Substantia nigra (tissue), 51 donors: ENCODE measurements at places on chromosomes 12 and 14.

GRCh38 chr12:13686260-13686659 lies 295.1 kb downstream of the GRIN2B start:
- DNase-seq: no peak

DNA sequence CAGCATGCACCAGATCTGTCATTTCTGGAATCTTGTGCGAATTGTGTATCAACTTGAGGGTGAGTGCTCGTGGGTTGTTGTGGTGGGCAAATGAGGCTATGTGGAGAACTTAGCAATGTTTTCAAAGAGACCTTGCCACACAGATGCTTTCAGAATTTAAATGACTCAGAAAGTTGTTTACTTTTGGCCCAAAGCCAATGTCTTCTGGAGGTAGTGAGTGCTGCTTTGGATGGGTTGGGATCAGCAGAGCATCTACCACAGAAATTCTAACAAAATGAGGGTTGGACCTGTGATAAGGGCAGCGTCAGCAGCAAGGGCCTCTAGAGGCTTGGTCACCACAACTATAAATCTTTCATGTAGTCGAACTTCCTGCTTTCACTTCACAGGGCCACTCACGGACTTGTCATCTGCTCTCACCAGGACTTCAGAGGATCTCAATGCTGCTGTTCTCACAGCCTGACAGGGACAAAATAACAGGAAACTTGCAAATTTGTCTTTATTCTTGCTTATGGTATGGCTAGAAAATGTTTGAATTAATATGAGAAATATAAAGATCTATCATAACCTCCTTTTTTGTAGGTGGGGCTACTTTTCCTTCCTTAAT lies 111.4 kb downstream of the DACT1 start:
- DNase-seq: no peak

DNA sequence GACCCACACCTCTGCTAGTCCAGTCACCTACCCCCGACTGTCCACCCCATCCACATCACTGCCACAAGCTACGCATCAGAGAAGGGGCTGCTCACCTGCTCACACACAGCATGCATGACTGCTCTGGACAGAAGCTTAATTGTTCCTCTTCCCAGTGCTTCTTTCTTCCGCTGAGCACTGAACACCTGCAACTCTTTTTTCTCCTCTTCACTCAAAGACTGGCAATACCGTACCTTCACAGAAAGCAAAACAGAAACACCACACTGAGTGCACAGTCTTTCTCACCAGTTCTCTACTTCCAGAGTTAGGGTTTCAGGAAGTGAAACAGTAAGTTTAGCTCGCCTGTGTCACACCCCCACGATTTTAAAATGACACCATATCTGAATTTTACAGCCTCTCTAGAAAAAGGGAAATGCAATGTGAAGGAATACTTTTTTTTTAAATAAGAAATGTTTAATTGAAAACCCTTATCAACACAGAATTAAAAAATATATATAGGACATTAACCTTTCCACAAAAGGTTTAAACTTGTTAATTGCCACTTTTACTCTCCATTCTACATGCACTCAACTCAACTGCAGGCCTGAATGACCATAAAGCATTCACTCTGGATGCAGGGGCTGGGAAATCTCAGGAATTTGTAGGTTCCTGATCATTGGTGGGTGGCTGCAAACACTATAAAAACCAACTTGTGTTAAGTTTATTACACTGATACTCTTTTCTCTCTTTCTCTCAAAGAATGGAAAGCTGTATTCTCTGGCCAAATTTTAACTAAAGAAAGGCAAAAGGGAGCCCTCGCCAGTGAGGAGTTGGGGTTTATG lies 120.0 kb downstream of the PRICKLE1 start:
- no peak for DNase-seq

- no peak for DNase-seq
Observed at GRCh38 chr12:18754124-18754707, 16.3 kb downstream of the CAPZA3 start.

- DNase-seq: no peak
Observed at GRCh38 chr12:12081836-12082497, 11.2 kb downstream of the BCL2L14 start.

GRCh38 chr14:24370748-24371147 lies 2.8 kb downstream of the NFATC4 start:
- DNase-seq: no peak

DNA sequence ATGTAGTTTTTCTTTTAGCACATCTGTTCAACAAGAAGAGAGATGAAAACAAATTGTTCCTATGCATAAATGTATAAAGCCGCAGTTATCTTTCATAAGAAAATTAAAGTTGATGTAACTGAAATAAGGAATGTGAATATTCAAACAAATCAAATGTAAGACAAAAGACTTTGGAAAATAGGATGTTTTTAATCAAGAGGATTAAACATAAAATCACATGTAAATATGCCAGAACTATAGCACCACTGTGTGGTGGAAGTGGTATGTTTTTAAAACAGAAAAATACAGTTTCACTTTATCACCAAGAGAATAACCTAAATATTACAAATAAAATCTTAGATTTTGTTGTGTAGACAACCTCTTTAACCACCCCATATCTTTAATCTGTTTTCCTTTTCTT lies 40.4 kb downstream of the CAPS2 start:
- no peak for DNase-seq

DNA sequence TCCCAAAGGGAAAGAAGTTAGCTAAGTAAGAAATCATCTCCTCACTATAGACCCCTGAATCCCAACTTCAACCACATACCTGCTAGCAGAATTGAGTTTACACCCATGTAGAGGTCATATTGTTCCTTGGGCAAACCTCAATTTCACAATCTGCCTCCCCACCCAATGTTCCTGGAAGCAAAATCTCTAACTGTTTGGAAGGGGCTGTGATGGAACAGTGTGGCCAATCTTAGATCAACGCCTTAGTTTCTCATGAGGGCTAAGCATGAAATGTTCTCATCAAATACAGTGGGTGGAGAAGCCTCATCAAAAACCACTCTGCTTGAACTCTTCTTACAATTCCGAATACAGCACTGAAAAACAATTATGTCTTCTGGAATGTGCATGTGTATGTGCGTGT lies 284.0 kb upstream of the NOS1 start:
- DNase-seq: no peak

GRCh38 chr14:50977863-50978528 lies 33.7 kb upstream of the PYGL start:
- DNase-seq: no peak
